ENCODE measurements at places on chromosomes 7 and 10.

DNA sequence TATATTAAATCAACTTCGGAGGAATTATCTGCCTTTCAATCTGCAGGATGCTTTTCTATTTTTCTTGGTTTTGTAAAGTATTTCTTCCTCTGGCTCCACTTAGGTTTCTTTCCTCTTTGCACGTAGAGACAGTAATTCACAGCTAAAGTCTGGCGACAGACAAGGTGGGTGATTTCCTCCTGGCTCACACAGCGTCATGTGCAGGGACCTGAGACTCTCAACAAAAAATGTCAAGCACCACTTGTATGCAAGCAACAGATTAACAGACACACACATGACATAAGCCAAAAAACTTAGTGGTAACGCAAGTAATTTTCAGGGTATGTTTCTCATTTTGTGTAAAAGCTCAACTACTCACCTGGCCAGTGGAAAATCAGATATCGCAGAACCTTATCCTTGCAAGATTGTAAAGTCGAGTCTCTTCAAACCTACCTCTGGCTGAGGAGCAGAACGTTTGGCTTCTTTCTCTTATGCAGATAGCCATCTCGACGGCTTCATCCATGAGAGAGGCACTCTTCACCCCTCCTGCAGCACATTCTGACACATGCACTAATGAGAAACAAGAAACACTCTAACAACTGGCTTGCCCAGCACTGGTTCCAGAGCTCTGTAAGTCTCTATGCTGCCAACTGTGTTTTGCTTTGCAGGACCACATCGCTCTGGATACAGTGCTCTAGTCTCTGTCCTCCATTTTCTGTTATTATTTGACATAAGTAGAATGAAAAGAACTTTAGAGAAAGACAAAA is 188.0 kb downstream of the CDCA7L start:
- DNase-seq = no peak

DNA sequence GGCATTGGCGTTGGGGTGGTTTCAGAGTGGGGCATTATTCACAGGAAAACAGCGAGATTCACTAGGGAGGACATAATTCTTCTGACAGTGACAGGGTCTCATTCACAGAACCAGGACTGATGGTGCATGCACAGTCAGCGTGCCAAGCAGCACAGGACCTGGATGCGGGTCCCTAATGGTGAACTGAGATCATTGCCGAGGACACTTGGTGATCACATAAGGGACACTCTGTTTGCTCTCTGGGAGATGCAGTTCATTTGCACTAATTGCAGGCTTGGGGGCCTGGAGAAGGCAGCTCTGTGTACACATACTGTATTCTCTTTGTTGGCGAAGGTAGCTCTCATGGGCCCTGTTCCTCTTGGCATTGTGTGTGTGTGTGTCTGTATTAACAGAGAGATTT is 716.1 kb downstream of the PHTF2 start:
- DNase-seq = no peak

DNA sequence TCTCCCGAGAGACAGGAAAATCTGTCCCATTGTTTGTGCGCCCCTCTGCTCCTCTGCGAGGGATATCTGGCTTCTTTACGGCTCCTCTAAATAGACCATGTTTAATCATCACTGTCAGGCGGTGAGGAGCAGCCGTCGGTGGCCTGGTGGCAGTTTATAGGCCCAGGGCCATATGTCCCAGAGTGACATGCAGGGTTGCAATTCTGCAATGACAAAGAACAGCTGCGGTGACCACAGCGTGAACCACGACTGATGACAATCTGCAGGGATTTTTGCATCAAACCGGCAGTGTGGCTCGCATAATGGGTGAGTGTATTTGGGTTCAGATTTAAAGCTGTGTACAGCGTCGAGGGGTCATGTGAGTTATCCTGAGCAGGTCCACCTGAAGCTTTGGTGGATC is 41.5 kb downstream of the GATA3 start:
- no peak for DNase-seq

DNA sequence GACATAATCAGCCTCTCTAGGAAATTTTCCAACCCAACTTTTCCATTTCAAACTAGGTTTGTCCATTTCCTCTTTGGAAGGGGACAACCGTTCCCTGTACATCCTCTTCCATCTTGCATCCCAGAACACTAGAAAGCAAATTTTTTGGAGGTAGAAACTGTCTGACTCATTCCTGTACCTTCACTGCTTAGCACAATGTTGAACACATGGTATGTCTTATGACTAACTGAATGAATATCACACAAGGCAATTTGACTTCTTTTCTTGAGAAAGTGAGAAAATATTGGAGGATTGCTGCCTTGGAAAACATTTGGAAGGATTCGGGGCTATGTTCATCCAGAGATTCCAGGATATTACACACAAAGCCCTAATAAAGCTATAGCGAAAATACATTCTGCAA is 289.1 kb downstream of the FGFR2 start:
- no peak for DNase-seq

DNA sequence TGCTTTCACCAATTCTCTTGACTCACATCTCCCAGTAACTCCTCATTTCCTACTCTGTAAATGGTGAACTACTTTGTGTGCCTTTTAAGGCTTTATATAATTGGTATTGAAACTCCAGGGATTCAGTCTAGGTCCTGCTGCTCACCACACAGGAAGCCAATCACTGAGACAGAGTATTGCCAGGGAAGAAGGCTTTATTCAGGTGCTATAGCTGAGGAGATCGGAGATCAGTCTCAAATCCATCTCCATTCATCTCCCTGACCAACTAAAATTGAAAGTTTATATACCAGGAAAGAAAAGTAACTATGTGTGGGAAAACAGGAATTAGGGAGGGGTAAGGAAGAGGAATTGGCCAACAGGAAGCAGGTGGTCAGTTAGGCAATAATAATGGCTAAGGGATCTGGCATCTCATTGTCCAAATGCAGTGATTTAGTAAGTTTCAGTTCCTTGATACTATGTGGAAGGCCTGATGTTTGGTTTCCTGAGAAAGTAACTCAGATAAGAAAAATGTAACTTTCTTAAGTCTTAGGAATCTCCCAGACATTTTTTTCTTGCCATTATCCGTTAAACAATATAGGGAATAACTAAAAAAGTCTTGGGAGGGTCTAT is 10.2 kb upstream of the SDHAF3 start:
- no peak for DNase-seq

GRCh38 chr10:77441353-77442166 is 196.0 kb downstream of the KCNMA1 start:
- no peak for DNase-seq

DNA sequence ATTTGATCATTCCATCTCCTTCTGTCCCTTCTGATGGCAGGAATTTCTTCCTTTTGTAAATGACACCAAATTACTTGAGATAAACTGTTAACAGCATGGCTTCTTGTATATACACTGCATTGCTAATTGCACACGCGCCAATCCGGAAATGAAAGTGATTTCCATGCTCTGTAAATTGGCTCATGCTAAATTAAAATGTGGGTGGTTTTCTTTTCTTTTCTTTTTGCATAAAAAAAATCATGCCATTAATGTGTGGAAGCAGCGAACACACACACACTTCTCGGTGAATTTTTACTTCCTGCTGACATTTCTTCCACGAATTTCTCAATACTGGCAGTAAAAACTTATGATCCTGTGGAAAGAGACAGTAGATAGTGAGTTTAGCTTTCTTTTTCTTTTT is 123.1 kb upstream of the CCDC6 start:
- no peak for DNase-seq
